ENCODE measurements at places on chromosomes 3 and 15.

GRCh38 chr3:120052677-120053076, 41.6 kb downstream of the GSK3B start:
- no peak for DNase-seq

DNA sequence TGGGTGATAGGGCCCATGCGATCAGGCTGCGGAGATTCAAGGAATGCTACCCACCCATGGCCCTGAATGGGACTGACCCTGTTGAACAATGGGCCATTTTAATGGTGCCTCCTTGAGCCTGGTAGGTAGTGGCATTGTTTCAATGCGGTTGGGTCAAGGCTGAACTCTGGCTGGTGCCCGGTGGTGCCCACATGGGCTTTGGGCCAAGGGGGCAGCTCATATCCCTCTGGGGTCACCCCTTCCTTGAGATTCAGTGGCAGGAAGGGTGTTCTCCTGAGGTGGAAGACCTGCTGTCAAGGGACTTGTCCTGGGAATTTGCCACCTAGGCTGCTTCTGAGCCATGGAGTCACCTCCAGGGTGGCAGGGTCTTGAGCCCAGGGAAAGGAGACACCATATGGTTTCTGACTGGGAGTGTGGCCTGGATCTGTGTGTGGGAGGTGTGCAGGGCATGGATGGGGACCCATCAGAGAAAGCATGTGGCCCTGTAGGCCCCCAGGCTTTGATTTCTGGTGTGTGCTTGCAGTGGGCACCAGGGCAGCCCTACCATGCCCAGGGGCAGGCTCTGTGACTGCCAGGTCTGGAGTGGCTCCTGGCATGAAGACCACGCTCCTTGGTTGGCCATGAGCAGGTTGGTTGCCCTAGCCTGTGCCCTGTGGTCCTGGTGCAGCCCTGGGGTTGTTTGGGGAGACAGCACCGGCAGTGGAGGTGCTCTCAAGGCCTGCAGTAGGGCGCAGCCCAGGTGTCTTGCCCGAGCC, 199.9 kb downstream of the UBE3A start:
- DNase-seq = no peak

- no peak for DNase-seq
These were observed 93.5 kb upstream of the ARRDC4 start for GRCh38 chr15:97866959-97867358.

DNA sequence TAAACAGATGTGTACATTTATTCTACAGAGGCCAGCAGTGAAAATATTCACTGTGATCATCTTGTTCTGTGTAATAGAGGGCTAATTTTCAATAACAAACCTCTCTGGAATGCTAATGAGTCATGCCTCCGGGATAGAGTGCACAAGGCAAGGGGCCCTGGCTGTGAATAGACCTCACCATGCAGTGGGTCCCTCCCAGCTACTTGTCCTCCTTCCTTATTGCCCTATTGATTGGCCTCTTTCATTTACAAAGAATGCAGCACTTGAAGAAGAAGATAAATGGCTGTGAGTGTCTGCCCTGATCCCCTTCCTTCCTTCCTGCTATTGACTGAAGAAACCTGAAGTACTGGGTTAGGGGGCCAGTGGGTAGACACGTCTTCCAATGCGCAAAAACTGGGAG, 436.3 kb downstream of the WDR72 start:
- no peak for DNase-seq

GRCh38 chr3:179074656-179075055, 3.0 kb upstream of the ZMAT3 start:
- DNase-seq = no peak

DNA sequence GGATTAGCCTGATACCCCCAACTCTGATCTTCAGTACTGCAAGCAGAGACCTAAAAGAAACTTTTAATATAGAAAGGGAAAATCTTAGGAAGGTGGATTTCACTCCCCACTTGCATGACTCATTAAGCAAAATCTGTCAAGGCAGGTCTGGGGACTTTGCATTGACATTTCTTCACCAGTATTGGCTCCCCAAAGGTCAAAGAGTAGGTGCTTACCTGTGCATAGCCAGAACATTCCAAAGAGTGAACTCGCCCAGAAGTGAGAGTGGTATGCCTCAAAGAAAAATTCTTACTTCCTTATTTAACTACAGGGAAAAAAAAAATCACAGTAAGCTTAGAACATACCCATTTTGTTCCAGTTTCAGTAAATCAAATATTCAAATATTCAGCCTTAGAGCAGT, 140.9 kb upstream of the TP63 start:
- no peak for DNase-seq

DNA sequence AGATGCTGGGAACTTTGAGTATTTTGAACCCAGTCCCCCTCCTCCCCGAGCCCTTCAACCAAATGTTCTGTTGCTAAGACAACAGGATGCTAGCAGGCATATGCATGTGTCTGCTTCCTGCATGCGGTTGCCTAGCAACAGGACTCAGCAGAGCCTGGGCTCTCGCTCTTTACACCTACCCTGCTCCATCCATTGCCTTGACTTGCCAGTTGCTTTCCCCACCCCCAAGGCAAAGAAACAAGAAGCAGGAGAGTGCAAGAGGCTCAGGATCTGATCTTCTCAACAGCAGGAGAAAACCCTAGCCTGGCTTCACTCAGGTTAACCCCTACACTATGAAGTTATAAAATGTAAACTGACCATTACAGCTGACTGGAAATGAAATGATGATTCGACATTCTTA, 393.0 kb downstream of the IGSF11 start:
- DNase-seq = no peak

- DNase-seq = no peak
These were observed 235.7 kb downstream of the GREM1 start for GRCh38 chr15:32953533-32953910.

DNA sequence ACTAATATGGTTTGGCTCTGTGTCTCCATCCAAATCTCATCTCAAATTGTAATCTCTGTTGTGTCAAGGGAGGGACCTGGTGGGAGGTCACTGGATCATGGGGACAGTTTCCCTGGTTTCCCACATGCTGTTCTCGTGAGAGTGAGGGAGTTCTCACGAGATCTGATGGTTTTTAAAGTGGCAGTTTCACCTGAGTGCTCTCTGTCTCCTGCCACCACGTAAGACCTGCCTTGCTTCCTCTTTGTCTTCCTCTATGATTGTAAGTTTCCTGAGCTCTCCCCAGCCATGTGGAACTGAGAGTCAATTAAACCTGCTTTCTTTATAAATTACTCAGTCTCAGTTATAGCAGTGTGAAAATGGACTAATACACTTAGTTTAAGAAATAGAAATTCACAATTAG, 228.9 kb downstream of the CD47 start:
- DNase-seq = no peak
